Activated CD4-positive, alpha-beta memory T cell treated with anti-CD3 and anti-CD28 coated beads for 36 hours (primary cell): ENCODE measurements at places on chromosomes 6 and 20.

- DNase-seq: no peak
Measured at GRCh38 chr6:155157101-155157500, 106.7 kb upstream of the CLDN20 start.

- no peak for DNase-seq
Measured at GRCh38 chr6:166775923-166776220, 148.8 kb upstream of the RPS6KA2 start.

DNA sequence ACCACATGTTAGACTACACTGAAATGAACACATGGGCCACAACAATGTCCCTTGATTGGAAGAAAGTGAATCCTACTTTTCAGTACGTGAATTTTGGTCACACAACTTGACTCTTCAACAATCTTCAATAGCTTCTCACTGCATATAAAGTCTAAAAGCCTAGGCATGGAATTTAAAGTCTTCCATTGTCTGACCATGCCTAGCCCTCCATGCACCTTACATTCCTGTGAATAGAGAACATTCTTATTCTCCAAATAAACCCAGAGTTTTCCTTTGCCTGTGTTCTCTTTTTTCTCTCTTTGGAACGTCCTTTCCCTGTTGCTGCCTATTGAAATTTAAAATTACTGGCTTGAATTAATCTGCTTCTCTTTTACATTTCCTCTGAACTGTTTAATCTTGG lies 207.5 kb downstream of the ASCC3 start:
- DNase-seq: no peak

DNA sequence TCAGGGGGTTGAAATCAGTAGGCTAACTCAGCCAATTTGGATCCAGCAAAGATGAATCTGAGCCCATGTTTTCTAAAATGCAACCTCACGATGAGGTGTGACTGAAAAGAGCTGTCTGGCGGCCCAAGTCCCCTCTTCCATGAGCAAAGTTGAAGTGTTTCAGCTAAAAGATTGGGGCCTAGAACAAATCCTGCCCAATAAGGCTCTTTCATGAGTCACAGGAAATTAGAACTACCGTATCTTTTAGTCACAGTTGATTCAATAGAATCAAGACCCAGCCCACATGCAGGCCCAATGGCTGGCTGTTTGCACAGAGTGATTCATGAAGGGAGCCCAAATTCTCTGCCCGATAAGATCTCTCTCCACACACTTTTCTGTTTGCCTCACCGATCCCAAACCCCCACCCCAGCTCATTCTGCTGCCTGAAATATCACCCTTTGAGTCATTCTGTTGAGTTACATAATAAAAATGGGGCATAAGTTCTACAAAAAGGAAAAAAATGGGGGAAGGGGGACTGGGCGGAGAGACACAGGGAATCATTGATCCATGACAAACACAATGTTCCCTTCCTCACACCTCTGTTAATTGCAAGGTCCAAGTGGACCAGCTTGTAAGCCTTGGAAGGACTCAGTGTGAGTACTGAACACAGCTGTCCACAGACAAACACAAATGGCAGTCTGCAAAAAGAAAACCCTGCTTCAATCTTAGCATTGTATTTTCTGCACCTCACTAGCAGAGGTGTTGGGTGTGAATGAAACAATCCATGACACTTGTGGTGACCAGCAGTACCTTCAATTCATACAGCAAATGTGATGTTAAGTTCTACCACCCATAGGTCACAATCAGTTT lies 13.8 kb downstream of the FOXQ1 start:
- DNase-seq: peak; percentile 12

DNA sequence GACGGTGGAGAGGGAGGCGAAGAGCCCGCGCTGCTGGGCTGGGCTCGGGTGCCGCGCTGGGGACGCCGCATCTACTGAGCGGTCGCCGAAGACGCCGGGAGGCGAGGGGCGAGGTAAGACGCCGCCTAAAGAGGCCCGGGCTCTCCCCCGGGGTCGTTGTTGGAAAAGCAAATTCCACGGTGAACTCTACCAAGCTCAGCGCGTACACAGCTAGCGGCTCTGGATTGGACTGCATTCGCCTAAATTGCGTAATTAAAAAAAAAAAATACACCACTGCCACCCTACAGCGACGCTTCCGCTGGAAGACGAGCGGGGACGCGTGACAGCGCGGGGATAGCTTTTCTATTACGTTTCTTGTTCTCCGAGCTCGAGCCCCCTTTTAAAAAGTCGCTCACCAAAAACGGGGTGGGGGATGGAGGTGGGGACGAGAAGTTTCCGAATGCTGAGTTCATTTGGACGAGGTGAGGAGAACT lies 92.0 kb upstream of the PRDM1 start:
- peak; percentile 66 for DNase-seq

- no peak for DNase-seq
Measured at GRCh38 chr6:89525786-89526562, 93.0 kb downstream of the ANKRD6 start.

DNA sequence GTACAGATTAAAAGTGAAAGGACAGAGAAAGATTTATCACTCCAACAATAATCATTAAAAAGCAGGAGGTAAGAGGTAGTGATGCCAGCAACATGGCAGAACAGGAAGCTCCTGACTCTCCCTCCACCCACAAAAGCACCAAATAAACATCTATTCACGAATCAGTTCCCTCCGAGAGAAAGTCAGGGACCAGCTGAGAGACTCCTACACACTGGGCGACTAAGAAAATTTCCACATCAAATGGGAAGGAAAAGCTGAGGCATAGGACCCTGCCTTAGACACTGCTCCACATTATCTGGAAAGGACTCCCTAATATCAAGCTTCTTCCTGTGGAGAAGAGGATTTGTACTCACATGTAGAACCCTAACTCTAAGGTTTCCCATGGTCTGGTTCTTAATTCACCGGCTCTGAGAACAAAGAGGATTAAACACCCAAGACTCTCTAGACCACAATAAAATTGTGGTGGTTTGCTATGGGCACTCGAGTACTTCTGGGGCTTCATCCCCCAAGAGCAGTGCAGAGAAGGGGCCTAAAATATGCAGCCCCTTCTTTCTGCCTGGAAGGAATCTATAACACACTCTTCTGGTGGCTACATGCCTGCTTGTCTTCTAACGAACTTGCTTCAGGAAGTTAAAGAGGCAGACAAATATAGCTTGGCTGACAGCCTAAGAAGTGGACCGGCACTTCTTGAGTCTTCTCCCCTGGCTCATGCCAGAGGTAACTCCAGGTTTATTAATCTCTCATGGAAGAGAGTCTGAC lies 29.4 kb upstream of the ASF1A start:
- DNase-seq: no peak
